Erythroblast (primary cell): ENCODE measurements at places on chromosomes 4 and X.

GRCh38 chrX:99603091-99603814, 806.8 kb downstream of the PCDH19 start:
- DNase-seq = no peak

- DNase-seq = peak; percentile 30
Observed at GRCh38 chr4:158810487-158811215, 41.8 kb downstream of the FNIP2 start.

GRCh38 chr4:183903021-183903760, 1.9 kb upstream of the STOX2 start:
- no peak for DNase-seq

DNA sequence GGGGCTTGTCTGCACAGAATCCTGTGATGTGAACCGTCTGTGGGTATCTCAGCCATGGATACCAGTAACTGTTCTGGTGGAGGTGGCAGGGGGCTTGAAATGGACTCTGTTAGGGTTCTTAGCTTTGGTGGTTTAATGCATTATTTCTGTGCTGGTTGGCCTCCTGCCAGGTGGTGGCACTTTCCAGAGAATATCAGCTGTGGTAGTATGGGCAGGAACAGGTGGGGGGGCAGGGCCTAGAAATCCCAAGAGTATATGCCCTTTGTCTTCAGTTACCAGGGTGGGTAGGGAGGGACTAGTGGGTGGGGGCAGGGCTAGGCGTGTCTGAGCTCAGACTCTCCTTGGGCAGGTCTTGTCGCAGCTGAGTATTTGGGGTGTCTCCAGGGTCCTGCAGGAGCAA, 106.7 kb downstream of the KIT start:
- DNase-seq = no peak

- no peak for DNase-seq
Observed at GRCh38 chr4:40261231-40262076, 64.6 kb downstream of the RHOH start.

DNA sequence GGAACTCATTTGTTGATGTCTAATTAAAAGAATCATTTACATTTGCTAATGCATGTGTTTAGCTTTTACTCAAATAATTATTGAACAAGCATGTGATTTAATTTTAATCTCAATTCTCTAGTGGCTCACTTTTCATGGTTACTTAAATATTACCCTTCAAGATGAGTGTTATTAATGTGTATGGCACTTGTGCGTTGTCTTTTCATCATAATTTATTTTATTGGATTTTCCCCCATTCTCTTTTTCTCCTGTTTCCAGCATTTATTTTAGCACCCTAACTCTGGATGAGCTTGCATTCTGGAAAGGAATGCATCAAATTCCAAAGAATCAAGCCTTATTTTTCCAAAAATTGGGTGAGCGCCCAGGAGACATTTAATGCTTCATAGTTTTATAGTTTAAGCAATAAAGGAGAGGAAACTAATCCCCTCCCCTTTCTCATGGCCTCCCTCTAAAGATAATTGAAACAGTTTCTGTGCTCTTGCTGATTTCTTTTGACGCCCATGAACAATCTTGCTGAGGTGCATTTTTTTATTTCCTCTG, 191.1 kb upstream of the FAT4 start:
- DNase-seq = no peak

GRCh38 chrX:155767876-155768769, 113.0 kb upstream of the VAMP7 start:
- no peak for DNase-seq

- no peak for DNase-seq
Observed at GRCh38 chr4:7016086-7016485, 27.1 kb upstream of the TADA2B start.

- DNase-seq = no peak
Observed at GRCh38 chr4:150582873-150583286, 929 bp downstream of the MAB21L2 start.

GRCh38 chrX:14920196-14920595, 47.0 kb downstream of the MOSPD2 start:
- DNase-seq = no peak

DNA sequence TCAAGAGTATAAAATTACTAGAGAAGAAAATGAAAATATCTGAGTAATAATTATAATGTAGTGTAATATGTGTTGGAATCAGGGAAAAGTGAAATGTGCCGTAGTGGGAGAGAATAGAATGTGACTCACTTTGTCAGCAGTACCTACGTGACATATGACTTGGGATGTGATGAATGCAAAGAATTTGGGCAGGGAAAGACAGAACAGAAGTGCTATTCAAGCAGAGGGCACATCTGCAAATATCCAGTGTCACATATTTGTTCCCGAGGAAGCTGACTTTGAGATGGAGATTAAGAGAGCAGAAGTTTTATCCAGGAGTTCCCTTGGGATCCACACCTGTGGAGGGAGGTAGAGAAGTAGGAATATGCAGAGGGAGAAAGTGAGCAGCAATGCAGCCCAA, 69.3 kb upstream of the HS3ST1 start:
- DNase-seq = no peak

DNA sequence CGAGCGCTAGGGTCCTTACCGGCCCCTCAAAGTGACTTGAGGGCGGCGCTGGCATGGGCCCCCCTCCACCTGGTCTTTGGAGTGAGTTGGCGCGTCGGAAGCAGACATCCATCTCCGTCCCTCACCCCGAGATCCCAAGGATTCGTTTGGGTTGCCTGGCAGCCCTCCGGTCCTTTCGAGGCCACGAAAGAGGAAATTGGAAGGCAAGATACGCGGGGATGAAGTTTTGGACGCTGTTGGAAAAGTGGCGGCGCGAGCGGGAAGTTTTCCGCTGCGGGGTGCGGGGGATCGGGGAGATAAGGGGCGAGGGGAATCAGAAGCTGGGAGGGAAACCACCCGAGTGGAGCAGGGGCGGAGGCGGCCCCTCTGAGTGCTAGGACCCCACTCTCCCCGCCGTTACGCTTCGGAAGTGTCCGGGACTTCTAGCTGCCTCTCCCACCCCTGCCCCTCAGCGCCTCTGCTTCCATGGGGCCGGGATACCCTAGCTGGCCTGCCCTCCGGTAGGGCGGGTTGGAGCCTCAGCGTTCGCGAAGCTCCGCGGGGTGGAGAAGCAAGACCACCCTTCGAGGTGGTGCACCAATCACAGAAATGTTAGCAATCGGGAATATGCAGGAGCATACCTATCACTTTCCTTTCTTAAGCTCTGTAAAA, 57.8 kb downstream of the FRMPD3 start:
- DNase-seq = no peak

- no peak for DNase-seq
Observed at GRCh38 chr4:127498366-127498765, 134.4 kb upstream of the INTU start.

- no peak for DNase-seq
Observed at GRCh38 chr4:26035921-26036320, 121.9 kb downstream of the SMIM20 start.

DNA sequence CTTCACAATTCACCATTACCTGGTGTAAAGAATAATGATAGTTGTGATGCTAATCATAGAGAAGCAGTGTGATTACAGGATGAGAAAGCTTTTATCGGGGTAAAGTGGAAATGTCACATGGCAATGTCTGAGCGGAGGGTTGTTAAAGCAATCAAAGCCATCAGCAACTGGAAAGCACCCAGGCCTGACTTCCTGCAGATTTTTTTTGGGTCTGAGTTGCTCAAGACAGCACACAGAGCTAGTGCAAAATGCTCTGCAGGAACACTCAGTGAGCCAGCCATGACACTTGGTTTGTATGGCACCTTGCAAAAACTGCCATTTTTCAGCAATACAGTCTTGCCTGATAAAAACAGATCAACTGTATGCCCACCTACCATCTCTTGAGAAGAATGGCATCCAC, 152.9 kb downstream of the COL4A6 start:
- no peak for DNase-seq

GRCh38 chr4:4712800-4713528, 146.5 kb upstream of the MSX1 start:
- DNase-seq = no peak

GRCh38 chr4:123876671-123877101, 480.1 kb downstream of the SPRY1 start:
- no peak for DNase-seq

- no peak for DNase-seq
Observed at GRCh38 chr4:10639100-10639499, 45.5 kb downstream of the CLNK start.

DNA sequence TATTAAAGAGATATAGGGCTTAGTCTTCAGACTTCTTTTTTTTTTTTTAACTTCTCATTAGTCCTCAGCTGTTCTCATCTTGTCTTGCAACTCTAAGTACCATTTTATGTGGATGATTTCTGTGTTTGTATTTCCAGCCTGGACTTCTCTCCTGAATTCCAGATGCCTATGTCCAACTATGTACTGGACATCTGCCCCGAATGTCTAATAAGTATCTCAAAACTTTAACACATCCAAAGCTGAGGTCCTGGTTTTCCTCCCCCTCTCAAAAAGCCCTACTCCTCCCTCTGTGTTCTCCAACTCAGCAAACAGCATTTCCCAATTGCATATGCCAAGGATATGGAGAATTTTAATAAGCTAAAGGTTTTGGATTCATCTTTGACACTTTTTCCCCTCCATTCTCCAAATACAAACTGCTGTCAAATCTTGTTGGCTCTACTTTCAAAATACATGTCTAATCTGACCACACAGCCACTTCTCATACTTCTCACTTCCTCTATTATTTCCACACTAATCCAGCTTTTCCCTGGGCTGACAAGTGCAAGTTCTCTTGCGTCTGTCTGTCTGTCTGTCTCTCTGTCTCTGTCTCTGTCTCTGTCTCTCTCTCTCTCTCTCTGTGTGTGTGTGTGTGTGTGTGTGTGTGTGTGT, 79.8 kb downstream of the CLCN5 start:
- no peak for DNase-seq

DNA sequence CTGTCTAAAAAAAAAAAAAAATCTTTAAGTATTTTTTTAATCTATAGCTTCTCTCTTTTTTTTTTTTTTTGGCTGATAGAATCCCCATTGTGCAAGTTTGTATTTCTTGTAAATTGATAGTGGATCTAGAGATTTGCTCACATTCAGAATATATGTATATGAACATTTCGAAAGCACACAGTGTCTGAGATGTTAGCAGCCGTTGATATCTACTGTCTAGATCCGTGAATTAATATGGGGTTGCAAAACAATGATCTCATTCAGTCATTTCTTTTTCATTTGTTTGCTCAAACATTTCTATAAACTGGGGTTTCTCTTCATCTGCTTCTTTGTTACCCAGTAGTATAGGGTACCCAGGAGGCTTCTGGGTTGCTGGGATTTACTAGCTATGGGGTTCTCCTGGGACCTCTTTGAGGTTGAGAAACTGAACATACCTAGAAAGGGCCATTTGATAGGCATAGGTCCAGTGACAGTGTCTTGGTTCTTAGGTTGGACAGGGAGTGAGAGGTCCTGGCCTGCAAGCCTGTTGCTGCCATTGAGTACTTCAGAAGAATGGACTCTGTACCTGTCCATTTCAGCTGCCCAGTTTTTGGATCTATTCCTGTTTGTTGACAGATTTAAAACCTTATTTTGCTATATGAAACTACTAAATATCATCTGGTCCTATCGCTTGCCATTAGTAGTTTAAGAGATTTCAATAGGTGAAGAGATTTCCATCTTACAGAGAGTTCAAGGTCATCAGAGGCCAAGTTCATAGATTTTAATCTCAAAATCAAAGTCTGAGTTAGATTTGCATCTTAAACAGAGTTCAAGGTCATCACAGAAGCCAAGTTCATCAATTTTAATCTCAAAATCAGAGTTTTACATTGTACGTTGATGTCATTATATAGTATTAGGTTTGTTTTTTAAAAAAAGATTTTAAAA, 50.8 kb downstream of the WWC2 start:
- no peak for DNase-seq

- DNase-seq = no peak
Observed at GRCh38 chr4:83662204-83662603, 126.3 kb downstream of the GPAT3 start.

DNA sequence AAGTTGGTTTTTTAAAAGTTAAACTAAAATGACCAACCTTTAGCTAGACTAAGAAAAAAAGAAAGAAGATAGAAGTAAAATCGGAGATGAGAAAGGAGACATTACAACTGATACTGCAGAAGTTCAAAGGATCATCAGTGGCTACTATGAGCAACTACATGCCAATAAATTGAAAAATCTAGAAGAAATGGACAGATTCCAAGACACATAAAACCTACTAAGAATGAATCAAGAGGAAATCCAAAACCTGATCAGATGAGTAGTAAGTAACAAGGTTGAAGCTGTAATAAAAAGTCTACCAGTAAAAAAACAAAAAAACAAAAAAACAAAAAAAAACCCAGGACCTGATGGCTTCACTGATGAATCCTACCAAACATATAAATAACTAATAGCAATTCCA, 16.1 kb downstream of the IQCM start:
- no peak for DNase-seq
